G401 (cell line): ENCODE measurements at places on chromosomes 4 and X.
A peak's percentile ranks its signal among the peaks of the same experiment; 100 is the strongest.

DNA sequence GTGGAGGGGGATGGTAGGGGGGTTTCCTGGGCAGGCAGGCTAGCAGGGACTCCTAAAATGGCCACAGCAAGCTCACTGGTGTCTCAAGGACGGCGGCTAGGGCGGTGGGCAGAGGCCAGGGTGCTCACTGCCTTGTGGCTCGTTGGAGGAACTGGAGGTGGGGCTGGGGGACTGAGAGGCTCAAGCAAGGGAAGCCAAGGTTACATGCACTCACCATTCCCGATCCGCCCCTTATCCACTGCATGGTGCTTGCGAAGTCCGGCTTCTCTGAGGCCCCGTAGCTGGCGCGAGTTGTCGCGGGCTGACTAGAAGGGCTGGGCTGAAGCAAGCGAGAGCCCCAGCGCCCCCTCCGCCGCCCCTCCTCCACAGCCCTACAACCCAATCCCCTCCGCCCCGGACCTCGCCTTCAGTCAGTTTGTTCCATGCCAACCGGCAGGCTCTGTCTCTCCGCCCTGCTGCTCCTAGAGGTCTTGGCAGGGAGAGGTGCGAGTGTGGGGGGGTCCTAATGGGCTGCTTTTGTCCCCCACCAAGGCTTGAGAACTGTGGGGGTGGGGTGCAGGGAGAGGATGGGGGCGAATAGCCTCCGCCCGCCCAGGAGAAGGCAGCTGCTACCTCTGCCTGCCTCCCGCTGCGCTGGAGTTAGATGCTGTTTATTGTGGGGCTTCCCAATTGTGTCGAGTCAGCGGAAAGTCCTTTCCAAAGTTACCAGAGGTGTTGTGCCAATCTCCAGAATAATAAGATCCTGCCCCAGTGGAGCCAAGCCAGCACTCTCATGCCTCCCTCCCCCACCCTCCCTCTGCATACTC is at the start of gene ARHGEF9:
TSS of gene ARHGEF9 (minus strand) at position 313 of the 806 bp plus-strand sequence. CDS start at position 244, 69 bp downstream.
- peak; percentile 21 for DNase-seq

- no peak for DNase-seq
Observed at GRCh38 chr4:155592938-155593297, 73.7 kb upstream of the GUCY1A1 start.

DNA sequence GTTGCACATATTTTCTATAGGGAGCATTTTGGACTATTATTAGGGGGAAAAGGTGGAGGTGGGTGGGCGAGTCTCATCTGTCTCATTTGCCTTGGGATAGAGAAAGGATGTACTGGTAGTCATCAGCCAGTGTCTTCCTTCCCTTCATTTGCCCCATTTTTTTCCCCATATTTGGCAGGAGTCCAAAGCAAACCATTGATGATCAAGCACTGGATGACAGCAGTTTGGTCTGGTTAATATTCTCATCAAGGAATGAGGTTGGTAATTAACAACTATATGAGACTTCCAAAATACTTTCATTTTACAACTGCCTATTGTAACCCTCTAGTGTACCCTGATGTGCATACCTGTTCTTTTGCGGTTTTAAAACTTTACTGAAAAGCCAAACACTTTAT is 22.6 kb upstream of the IGFBP7 start:
- DNase-seq, result no peak

- DNase-seq, result no peak
Observed at GRCh38 chrX:73446831-73447230, at the start of gene CDX4. TSS of gene CDX4 (plus strand) at chrX:73447053. CDS start at chrX:73447254, 201 bp downstream.

- DNase-seq, result no peak
Observed at GRCh38 chrX:42678133-42678532, 99.8 kb downstream of the PPP1R2C start.

- no peak for DNase-seq
Observed at GRCh38 chr4:72109959-72110497, 78.2 kb downstream of the NPFFR2 start.

DNA sequence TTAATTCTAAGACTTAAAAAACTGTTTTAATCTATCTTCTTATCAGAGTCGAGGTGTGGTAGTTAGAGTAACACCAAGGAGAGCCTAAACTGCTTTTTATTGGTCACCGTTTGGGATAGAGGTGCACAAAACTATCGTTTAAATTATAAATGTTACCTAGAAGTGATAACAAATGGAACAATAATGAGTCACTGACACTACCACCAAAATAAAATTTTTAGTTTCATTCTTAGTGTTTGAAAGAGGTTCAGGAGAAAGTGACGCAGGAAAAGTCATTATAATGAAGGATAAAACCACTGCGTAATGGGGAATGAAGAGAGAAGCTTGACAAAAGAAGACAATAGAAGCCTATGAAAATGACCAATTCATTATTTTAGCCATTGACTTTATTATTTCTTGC is 158.2 kb downstream of the COX18 start:
- no peak for DNase-seq

GRCh38 chr4:152896811-152897210 is 39.3 kb upstream of the FHDC1 start:
- DNase-seq, result peak; percentile 51

GRCh38 chrX:68084765-68085164 is 348.5 kb downstream of the OPHN1 start:
- DNase-seq, result no peak

- DNase-seq, result no peak
Observed at GRCh38 chr4:56732301-56732700, 51.2 kb upstream of the HOPX start.

DNA sequence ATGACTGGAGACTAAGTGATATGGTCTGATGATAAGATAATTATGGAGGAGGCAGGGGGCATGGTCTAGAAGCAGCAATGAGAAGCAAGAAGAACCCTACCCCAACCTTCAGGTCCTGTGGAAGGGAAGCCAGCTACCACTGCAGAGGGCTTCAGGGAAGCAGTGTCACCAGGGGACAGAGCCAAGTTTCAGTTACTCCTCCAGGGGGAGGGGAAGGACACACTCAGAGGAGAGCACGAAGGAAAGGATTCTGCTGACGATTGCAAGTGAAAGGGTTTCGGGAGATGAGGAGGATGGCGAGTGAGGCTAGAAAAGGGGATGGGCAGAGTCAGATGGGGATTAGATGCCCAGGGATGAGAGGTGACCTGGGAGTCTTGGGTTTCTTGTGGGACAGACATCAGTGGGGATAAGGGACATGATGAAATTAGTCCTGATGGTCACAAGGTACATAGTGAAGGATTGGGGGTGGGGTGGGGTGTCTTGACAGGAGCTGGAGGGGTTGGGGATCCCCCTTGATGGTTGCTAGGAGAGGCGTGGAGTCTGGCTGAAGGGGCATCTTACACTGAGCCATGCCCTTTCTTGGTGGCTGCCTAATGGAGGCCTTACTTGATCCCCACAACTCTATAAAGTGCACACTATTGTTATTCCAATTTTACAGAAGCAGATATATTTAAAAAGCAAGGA is 45.4 kb downstream of the TIGD4 start:
- no peak for DNase-seq

GRCh38 chr4:78689700-78690323 is 86.3 kb upstream of the BMP2K start:
- DNase-seq, result no peak

GRCh38 chr4:177107288-177107921 is 202.3 kb upstream of the NEIL3 start:
- peak; percentile 39 for DNase-seq

DNA sequence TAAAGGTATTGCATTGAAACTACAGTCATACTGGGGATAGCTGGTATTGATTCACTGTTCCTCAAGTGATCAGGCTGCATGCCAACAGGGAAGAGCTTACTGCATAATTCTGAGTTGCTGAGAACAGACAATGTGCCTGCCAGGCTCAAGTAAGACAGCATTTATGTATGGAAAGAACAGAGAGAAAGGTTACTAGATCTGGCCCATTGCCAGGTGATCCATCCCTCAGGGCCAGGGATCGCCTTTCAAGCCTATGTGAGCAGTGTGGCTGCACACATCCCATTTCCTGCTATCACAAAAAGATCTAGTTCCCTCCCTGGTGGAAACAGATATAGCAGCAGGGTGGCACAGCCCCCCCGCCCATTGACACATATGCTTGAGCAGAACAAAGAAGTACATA is 254.0 kb downstream of the TMA16 start:
- DNase-seq, result no peak

DNA sequence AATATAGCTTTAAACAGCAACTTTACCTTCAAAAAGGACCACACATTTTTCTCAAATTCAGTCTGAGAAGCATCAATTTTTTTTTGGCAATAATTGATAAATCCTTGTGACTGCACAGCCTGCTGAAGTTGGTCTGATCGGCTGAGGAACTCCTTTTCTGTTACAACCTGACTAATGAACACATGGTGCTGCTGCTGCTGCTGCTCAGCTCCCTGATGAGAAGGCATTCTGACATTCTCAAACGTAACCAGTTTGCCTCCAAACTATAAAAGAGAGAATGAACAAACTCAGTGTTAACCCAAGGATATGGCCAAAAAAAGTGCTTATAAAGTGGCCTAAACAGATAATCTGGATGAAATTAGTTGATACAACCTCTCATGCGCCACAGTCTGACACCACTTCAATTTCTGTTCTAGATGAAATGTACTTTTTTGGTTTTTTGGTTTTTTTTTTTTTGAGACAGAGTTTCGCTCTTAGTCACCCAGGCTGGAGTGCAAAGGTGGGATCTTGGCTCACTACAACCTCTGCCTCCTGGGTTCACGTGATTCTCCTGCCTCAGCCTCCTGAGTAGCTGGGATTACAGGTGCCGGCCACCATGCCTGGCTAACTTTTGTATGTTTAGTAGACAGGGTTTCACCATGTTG is 26.5 kb downstream of the SEC31A start:
- DNase-seq, result no peak

GRCh38 chr4:128862608-128863311 is 53.3 kb downstream of the JADE1 start:
- DNase-seq, result no peak

DNA sequence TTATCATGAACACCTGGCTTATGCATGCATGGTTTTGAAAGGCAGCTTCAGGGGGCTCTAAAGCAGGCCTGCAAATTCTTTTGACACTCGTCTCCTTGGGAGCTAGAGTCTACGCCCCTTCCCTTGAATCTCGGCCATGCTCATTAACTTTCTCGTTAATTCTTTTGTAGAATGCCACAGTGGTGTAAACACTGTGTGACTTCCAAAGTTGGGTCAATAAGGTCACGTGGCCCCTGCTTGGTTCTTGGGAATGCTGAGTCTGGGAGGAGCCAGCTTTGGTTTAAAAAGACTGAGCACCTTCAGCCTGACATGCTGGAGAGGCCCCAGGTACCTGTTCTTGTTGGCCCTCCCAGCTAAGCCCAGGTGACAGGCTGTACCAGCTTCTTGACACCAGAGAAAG is 228.4 kb downstream of the DHRSX start:
- DNase-seq, result no peak

DNA sequence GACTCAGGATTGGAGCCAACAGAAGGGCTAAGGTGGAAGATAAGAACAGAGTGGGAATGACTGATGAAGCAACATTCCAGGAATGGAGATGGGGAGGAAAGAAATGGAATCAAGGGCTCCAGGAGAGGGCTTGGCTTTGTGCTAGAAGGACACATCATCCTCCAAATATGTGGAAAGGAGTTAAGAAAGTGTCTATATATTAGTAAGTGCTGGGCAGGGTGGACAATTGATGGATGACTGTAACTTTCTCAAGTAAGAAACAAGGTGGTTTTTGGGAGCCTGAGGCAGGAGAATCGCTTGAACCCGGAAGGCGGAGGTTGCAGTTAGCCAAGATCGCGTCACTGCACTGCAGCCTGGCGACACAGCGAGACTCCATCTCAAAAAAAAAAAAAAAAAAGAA is 71.6 kb upstream of the NFKB1 start:
- DNase-seq, result peak; percentile 11

GRCh38 chrX:20285511-20285910 is 18.8 kb upstream of the RPS6KA3 start:
- DNase-seq, result no peak

GRCh38 chrX:121496966-121497365 is 449.6 kb downstream of the GLUD2 start:
- no peak for DNase-seq

- no peak for DNase-seq
Observed at GRCh38 chrX:42943051-42943974, 165.3 kb upstream of the PPP1R2C start.

DNA sequence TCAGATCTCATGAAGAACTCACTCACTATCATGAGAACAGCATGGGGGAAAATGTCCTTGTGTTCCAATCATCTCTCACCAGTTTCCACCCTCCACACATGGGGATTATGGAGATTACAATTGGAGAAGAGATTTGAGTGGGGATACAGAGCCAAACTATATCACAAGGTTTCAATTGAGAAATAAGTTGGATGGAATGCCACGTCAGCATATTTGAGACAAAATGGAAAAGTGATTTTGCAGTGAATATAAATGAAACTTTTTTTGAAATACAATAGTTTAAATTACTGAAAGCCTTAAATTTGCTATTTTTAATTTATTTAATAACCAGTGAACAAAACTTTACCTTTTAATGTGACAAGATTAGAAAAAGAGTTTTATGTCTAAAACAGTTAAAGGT is 494.1 kb downstream of the PRR32 start:
- DNase-seq, result no peak

GRCh38 chrX:78378476-78379115 is 51.2 kb upstream of the CYSLTR1 start:
- DNase-seq, result no peak

GRCh38 chr4:104826171-104826570 is 320.5 kb upstream of the TET2 start:
- DNase-seq, result no peak

GRCh38 chrX:127011629-127012028 is 192.1 kb downstream of the PRR32 start:
- no peak for DNase-seq

DNA sequence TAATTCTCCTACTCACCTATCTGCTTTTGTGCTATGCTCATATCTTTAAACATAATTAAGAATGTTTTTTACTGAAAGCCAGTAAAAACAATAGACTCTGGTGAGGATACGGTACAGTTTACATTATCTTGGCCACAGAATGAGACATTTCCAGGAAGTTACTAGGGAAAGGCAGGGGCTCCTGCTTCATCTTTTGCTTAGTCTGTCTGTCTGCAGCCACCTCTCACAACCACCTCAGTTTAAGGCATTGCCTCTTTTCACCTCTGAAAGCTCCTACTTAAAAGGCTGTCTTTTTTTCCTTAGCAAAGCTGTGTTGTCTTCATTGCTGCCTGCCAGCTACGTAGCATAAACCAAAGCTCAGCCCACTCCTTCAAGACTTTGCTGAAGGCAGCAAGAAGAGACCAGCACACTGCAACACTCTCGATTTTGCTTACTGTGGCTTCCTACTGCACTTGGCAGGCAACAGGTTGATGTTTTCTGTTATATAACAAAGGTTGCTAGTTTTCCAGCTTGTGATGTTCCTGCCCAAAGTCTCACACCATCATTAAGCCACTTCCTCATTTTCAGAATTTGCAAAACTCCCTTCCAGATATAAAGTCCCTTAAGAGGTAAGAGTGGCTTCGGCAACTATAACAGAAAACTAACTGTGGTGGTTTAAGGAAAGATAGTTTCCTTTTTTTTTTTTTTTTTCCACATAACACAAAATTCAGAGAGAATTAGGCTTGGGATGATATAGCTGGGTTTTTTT is 432.9 kb downstream of the GRXCR1 start:
- DNase-seq, result no peak

DNA sequence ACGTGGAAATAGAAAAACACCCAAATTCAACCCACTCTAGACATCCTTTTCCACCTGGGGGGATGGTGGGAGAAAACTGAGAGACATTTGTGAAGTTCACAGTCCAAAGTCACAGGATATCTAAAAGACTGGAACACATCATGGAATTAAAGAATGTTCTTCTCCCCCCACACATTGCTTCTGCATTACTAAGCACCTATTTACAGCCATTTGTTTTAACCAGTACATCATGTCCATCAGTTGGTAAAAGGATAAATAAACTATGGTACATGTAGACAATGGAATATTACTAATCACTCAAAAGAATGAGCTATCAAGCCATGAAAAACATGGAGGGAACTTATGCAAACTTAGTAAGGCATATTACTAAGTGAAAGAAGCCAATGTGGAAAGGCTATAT is 185.5 kb upstream of the ANXA10 start:
- no peak for DNase-seq
